ENCODE measurements at places on chromosomes 2 and 18.

DNA sequence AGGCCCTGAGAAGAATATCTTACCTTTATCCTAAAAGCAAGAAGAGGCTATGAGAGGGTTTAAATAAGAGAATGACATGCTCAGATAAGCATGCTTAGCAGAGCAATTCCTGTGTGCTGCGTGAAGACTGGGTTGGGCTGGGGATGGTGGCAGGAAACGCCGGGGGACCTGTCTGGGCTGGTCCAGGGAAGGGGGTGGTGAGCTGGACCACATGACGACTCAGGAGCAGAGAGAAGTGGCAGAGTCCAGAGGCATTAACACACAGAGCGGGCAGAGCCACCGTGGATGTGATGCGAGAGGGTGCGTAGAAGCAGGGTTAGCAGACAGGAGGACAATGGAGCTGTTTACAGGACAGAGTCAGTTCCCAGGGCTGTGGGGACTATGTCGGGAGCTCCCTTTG is 84.5 kb downstream of the ZBTB7C start:
- no peak for DNase-seq

- no peak for DNase-seq
Observed at GRCh38 chr2:216206821-216207220, 97.7 kb downstream of the XRCC5 start.

GRCh38 chr2:228447266-228447915 is 265.9 kb upstream of the SPHKAP start:
- DNase-seq, result no peak

DNA sequence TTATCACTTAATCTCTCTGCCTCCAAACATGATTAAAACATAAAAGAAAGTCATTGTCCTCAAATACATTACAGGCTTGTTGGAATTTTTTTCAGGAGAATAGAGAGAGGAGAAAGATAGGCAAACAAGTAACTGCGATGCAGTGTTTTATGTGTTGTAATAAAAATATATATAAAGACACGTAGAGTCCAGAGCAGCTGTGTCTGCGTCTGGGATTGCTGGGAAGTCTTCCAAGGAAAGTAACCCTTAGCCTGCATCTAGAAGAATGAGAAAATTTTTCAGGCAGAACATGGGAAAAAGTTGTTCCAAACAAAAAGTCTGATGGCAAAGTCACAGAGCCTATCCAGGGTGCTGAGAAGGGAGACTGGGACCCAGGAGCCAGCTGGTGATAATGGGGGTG is 91.8 kb upstream of the ST6GAL2 start:
- no peak for DNase-seq
